ENCODE measurements at places on chromosomes 3 and 15. TPM values are rescaled to one million over a fixed set of nuclear protein-coding genes. Genes with fewer than 3 reads are reported as not detected.

CAMKV gene
- total RNA-seq, result 0.32 TPM

DNA sequence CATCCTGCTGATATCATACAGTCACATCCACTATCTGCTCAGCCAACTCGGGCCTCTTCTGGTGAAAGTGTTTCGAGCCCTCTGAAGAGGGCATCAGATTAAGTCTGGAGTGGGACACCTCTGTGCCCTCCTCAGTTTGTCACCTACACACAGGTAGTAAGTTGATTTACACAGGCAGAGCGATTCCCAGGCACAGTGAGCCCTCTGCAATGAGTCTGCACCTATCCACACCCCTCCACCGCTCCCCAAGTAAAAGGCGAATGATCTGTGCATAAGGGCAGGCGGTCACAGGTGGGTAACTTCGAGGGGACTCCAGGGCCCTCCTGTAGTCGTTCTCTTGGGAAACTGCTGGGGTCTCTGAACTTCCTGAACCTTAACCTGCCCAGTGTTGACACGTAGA lies 152.0 kb downstream of the ATP10A start:
- no peak for DNase-seq

DNA sequence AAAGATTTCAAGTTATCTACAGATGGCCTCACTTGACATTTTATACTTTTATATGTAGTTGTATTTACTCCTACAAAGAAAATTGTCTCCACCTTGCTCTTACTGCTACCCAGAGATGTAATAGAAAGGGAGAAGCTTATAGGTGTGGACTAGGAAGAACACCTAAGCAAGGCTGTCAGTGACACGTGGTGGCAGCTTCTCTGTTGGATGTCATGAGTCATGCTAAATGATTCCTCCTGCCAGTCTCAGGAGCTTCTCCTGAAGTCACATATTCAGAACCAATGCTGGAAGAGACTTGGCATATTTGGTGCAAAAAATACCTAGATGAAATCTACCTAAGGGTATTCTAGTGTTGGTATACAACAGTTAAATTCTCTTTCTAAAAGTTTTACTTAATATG lies 184.7 kb downstream of the LRRC3B start:
- DNase-seq, result no peak

CCR8 gene
- total RNA-seq, result not detected

CHRNA7 gene
- total RNA-seq, result 10.0 TPM

GRCh38 chr15:33941279-33942063 lies 26.8 kb upstream of the CHRM5 start:
- DNase-seq, result peak; percentile 66

- peak; percentile 99 for DNase-seq
These were observed 16.6 kb downstream of the ST3GAL6 start for GRCh38 chr3:98779541-98780335.

GRCh38 chr3:60772584-60772983 lies 478.7 kb downstream of the FHIT start:
- DNase-seq, result no peak

GRCh38 chr15:93820566-93820965 lies 410.8 kb upstream of the MCTP2 start:
- no peak for DNase-seq
